ENCODE measurements at places on chromosomes 11 and 22.

DNA sequence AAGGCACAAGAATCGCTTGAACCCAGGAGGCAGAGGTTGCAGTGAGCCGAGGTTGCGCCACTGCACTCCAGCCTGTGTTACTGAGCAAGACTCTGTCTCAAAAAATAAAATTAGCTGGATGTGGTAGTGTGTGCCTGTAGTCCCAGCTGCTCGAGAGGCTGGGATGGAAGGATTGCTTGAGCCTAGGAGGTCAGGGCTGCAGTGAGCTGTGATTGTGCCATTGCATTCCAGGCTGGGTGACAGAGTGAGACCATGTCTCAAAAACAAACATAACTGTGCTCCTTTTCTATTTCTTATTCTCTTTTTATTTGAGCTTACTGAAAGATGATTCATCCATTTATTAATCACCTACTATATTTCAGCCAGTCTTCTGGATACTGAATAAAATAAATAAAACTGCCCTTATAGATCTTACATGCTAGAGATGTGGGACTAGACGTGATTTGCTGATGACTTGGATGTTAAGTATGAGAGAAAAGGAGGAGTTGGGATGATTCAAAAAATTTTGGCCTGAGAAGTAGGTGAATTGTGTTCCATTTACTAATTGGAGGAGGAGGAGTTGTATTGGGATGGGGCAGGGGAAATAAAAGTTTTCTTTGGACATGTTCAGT lies 18.0 kb downstream of the PAAF1 start:
- DNase-seq: no peak

GRCh38 chr11:77181799-77182541 lies 53.9 kb downstream of the MYO7A start:
- DNase-seq: no peak

GRCh38 chr22:46617207-46617985 lies 2.8 kb upstream of the GRAMD4 start:
- no peak for DNase-seq

DNA sequence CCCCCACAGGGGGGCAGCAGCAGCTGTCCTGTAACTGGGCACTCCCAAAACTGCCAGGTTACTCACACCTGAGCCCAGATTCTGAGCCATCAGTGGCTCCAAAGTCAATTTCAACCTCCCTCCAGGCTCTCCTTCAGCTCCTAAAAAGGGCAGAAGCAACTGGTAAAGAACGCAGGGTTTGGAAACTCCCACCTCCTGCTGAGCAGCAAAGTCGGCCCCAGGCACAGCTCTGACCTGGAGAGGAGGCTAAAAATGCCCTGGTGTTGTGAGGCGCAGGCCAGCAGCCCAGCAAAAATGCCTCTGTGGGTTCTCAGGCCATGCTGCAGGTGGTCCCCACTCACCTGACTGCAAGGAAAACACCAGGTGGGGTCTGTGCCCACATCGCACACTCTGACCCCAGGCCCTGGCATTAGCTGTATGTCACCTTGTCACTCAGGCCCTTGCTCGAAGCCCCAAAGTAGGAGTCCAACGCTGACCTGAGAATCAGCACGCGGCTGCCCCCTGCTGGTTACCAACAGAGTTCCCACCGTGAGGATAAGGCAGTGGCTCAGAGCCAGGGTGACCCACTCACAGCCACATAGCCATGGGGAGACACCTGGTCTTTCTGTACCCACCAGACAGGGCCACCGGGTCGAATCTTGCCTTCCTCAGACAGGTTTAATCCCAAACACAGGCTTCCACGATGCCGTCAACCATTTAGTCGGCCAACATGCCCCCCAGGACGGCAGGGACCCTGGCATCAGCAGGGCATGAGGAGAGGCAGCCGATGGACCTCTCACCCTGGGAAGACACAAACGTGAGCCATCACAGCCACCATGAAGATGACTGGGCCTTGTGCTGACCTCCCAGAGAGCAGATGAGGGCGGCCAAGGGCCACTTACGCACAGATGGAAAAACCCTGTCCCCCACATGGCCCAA lies 11.1 kb downstream of the POLR3H start:
- peak; percentile 54 for DNase-seq

- DNase-seq: no peak
Measured at GRCh38 chr11:113375402-113375801, 12.2 kb upstream of the ANKK1 start.

GRCh38 chr11:35239471-35240075 lies 100.6 kb downstream of the CD44 start:
- DNase-seq: no peak

- no peak for DNase-seq
Measured at GRCh38 chr22:28105413-28105812, 186.4 kb upstream of the PITPNB start.

- DNase-seq: no peak
Measured at GRCh38 chr22:32628628-32629572, 154.3 kb downstream of the FBXO7 start.

- no peak for DNase-seq
Measured at GRCh38 chr11:16378906-16379305, 22.6 kb upstream of the SOX6 start.

All from GM18507 (cell line).